ENCODE measurements at places on chromosomes 5 and 9.

- no peak for DNase-seq
Measured at GRCh38 chr9:115034801-115035200, 83.2 kb downstream of the TNC start.

DNA sequence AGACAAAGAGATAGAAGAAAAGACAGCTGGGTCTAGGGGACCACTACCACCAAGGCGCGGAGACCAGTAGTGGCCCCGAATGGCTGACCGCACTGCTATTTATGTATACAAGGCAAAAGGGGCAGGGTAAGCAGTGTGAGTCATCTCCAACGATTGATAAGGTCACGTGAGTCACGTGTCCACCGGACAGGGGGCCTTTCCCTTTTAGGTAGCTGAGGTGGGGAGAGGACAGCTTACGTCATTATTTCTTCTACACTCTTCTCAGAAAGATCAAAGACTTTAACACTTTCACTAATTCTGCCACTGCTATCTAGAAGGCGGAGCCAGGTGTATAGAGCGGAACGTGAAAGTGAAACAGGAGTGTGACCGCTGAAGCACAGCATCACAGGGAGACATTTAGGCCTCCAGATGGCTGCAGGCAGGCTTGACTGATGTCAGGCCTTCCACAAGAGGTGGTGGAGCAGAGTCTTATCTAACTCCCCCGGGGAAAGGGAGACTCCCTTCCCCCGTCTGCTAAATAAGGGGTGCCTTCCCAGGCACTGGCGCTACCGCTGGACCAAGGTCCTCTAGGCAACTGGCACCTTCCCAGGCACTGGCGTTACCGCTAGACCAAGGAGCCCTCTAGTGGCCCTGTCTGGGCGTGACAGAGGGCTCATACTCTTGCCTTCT, 6.1 kb upstream of the PRR16 start:
- no peak for DNase-seq

- no peak for DNase-seq
Measured at GRCh38 chr5:128674837-128675446, 136.9 kb upstream of the FBN2 start.

GRCh38 chr9:34185778-34186551, 7.1 kb downstream of the UBAP1 start:
- no peak for DNase-seq
